ENCODE measurements at places on chromosomes 1 and 21.

DNA sequence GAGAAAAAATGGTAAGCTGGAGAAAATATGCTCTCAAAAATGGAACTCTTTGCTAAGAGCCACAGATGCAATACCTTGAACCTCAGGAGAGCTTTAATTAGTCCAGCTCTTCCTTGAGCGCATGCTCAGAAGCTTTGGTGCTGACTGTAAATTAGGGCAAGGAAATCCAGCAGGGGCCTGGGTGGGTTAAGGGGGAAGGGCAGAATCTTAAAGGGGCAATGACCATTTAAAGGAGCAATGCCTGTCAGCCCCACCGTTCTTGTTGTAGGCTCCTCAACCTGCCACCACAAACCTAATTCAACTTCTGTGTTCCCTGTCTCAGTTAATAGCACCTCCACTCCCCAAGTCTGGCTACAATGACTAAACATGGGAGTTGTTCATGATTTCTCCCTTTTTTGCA lies 6.8 kb upstream of the SLC22A15 start:
- DNase-seq = no peak

DNA sequence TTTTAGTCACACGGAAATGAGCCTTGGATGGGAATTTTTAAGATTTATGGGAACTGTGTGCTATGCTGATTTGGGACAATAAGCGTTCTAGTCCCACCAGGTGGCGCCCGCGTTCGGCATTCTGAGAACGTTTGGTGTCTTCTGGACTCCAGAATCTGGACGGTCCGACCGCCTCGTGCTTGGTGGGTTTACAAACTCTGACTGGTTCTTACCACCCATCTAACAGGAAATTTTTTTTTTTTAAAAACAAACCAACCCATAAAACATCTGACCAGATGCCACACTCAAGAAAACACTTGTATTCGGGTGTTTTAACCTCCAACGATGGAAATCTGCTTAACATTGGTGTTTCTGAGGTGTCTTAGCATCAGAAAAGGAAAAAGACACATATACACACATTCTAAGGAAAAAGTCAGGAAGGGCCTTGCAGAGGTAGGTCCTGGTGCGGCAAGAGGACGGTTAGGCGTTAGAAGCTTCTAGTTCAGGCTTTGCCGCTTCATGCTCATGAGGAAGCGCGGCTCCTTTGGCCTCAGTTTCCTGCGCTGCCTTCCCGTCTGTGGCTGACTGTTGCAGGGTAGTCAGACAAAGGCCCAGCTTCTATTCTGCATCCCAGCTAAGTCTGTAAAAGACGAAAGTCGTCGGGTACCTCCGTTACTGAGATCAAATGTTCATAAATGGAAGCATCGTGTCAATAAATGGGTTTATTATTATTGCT lies 814 bp upstream of the DYRK3 start:
- DNase-seq = no peak

DNA sequence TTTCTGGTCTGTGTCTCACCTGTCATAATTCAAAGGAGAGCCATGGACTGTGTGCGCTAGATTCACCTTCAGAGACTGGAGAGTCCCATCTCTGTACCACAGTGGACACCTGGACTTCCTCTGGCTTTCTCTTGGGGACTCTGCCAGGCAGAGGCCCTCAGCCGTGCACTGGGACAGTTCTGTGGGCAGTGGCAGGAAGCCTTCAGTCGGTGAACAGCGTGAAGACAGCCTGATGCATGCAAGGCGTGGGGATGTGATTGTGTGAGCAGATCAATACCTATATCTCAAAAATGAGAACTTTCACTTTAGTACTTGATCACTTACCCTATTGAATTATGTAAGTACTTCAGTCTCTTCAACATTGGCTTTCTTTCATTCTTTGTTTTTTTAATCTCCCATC lies 245.3 kb downstream of the DISC1 start:
- no peak for DNase-seq

- DNase-seq = no peak
These were observed 474.6 kb downstream of the DISC1 start for GRCh38 chr1:232101231-232101630.

DNA sequence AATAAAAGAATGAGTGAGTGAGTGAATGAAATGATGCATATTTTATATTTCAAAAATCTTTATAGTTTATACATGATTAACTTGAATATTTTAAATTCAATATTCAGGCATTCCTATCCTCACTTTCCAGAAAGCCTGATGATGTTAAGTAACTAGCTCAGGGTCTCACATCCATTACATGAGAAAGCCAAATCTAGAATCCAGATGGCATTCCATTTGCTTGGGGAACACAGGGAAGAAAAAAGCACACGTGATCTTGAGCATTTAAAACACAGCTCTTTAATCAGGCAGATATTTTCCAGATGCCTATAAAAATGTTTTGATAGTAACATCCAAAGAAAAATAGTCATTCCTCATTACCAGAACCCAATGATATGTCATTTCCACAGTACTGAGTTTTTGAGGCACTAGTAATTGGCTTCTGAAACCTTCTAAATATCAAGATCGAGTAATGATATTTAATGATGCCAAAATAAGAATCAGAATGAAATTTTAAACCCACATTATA lies 291.9 kb downstream of the DSCAM start:
- no peak for DNase-seq

DNA sequence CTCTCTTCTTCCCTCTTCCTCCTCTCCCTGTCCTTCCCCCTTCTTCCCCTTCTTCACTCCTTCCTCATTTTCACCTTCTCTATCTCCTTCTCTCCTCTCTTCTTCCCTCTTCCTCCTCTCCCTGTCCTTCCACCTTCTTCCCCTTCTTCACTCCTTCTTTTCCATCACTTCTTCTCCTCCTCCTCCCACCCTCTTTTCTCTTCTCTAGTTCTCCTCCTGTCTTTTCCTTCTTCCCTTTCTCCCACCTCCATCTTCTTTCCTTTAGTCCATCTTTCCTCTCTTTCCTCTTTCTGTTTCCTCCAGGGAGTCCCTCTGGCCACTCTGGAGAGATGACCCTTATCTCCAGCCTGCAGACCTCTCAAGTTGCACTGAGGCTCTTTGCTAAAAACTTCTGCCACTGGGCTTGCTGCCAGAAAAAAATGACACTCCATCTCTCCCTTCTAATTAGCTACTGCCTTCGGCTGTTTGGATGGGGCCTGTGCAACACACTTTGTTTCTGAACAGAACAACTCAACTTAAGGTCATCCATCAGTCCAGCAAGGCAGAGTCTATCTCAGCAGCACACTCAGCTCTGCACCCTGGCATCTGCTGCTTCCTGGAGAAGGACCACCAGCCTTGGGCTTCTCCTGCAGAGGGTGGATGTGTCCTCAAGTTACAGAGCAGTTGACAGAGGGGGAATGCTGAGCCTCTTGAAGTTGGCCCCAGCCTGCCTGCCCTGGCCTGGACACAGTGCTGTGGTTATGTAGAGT lies 538.8 kb downstream of the MATN1 start:
- no peak for DNase-seq

GRCh38 chr1:225851805-225852204 lies 30.4 kb downstream of the TMEM63A start:
- DNase-seq = peak; percentile 47

- DNase-seq = no peak
These were observed 16.4 kb downstream of the KNCN start for GRCh38 chr1:46535063-46535462.

- peak; percentile 81 for DNase-seq
These were observed at the start of the genes FBXO2 and FBXO44 for GRCh38 chr1:11654137-11654938. TSS of gene FBXO2 (minus strand) at chr1:11654429. CDS start at chr1:11654340, 89 bp downstream. TSS of gene FBXO44 (plus strand) at chr1:11654877. CDS start at chr1:11655836, 959 bp downstream.

DNA sequence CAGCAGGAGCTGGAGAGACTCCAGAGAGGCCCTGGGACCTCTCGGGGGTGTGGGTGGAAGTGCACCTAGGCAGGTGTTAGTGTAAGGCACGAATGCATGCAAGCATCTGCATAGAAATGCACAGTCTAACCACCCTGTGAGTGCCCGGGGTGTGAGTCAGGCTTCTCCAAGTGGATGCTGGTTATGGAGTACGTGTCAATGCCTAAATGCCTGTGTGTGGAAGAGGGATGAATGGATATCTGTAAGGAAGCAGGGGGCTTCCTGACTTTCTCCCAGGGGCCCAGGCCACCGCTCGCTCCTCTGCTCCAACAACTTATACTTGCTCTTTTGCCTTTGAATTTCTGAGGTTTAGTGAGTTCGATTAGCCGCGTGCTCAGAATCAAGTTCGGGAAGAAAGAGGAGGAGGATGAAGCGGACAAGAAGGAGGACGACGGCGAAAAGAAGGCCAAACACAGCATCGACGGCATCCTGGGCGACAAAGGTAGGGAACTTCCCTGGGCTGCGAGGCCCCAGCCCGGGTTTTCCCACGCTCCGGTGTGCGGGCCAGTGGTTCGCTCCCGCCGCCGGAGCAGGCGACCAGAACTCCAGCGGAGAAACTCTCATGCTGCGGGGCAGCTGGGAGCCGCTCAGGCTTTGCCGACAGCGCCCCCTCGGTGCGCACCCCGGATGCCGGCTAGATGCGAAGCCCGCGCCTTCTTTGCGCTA lies 5.4 kb downstream of the PAX7 start:
- no peak for DNase-seq

GRCh38 chr1:206754011-206754410 lies 16.6 kb upstream of the IL19 start:
- DNase-seq = no peak

DNA sequence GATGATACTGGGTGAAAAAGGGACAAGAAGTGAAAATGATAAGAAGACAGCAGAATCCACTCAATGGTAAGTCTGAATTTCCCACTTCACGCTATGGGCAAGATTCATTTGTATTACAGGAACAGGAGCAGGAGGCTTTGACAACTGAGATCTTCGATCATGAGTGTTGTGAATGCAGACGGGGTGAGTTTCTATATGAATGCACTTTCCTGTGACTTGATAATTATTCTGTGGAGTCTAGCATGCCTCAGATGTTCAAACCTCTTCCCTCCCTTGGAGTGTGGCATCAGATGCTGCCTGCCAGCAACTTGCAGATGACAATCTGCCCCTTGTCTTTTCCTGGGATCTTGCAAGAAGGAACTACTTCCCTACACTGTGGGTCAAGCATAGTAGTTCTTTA lies 225.4 kb downstream of the HLX start:
- no peak for DNase-seq

DNA sequence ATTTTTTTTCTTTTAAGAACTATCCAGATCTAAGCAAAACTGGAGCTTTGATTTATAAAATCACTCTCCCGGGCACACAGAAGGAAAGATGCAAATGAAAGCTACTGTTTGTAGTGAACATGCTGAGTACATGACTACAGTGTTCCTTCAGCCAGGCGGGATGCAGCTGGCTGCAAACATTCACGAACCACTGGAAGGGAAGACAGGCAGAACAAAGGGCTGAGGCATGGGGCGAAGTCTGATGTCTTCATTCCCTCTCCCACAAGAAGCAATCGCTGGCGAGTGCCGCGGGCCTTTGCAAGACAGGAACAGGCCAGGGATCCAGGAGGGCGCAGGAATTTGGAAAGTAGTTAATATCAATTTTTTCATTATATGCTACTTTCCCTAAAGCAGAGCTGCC lies 257.9 kb upstream of the AJAP1 start:
- DNase-seq = no peak
